ENCODE measurements at places on chromosomes 1 and 21.

- no peak for DNase-seq
Measured at GRCh38 chr1:218499911-218500310, 154.8 kb downstream of the TGFB2 start.

GRCh38 chr1:201248721-201249559, 34.4 kb upstream of the PKP1 start:
- DNase-seq: no peak

DNA sequence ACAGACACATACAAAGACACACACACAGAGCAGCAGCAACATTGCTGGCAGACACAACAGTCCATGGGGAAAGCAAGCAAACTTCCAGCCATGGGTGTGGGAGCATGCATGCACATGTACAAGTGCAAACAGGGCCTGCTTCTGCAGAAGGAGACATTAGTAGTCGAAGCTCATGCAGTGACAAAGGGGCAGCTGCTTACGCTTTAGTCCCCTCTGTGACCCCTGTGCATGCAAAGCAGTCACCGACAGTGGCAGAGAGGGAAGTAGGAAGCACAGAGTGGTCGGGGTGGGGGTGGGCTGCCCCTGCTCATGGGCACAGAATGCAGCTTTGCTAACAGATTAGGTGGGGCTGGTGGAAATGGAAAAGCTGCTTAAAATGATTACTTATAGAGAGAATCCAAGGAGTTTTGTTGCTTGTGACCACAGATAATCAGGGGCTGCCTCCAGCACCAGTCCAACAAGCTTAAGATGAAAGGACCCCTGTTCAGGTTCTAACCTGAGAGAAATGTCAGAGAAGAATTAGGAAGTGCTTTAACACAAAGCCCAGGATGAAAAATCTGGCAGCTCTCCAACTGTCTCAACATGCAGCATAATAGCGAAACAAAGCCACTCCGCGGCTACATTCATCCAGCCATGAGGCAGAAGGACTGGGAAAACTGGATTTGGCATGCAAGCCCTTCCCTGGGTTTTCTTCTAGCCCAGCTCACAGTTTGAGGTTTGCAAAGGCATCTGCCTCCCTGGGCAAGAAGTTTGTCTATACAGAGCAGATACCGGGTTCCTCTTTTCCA, 378.9 kb downstream of the KCNH1 start:
- DNase-seq: no peak

DNA sequence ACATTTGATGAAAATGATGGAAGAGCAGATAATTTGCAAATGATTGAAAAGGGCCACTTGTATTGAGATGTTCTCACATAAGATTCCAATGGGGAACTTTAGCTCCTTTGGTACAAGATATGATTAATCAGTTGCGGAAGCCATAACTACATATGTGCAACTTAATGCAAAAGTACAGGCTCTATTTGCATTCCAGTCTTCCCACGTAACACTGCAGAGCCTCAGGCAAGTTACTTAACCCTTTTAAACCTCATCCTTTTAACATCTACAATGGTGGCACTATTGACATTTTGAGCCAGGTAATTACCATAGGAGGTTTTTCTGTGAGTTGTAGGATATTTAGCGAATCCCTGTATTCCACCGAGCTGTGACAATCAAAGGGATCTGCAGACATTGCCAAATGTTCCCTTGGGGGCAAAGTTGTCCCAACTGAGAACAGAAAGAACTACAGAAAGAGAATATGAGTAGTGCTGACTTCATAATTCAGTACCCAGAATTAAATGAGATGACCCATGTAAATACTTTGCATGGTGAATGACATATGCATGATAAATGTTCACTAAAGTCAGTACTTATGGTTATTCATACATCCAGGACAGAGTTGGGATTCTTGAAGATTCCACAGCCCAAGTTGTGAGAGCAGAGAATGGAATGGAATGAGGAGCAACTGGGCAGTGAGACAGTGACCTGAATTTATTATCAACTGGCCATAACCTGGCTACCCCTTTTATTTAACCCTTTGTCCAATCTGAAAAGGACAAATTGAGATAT, 62.6 kb downstream of the SPAG17 start:
- DNase-seq: no peak

GRCh38 chr1:154176337-154176736, 15.6 kb downstream of the TPM3 start:
- DNase-seq: no peak

- DNase-seq: no peak
Measured at GRCh38 chr21:44880405-44881197, 7.1 kb upstream of the PTTG1IP start.

DNA sequence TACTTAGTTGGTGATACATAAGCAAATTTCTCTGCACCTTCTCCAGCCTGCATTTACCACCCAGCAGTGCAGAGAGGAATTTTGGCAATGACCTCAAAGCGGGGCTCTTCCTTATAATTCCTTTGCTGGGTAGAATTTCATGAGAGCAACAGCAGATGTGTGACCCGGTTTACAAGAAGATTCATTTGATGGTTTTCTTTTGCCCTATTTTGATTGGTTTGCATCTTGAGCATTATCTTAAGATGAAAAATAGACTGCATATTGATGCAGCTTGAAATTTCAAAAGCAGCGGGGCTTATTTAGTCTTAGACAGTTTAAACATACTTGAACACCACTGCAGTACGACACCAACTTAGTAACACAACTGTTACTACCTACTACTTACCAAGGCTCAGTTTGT, 378.9 kb downstream of the TTLL7 start:
- DNase-seq: no peak

- DNase-seq: no peak
Measured at GRCh38 chr1:5928714-5929400, 63.4 kb downstream of the NPHP4 start.

DNA sequence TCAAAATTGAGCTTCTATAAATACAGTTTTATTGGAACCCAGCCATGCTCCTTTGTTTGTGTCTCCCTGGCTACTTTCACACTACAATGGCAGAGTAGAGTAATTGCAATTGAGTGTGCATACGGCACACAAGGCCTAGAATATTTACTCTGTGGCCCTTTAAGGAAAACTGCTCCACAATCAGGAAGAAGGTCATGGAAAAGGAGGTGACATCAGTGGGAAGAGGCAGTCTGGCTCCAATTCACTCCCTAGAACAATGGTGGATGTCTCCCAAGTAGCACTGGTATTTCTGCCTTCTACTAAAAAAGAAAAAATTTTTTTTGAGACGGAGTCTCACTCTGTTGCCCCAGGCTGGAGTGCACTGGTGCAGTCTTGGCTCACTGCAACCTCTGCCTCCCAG, 51.3 kb downstream of the KRTAP19-8 start:
- no peak for DNase-seq

- no peak for DNase-seq
Measured at GRCh38 chr1:201460814-201461644, 8.0 kb downstream of the PHLDA3 start.

Measured in cortex of kidney (tissue), 1 donor.